NCI-H510A treated with DMSO at 0.1 percent for 48 hours (cell line): ENCODE measurements at places on chromosomes 1 and 21.

DNA sequence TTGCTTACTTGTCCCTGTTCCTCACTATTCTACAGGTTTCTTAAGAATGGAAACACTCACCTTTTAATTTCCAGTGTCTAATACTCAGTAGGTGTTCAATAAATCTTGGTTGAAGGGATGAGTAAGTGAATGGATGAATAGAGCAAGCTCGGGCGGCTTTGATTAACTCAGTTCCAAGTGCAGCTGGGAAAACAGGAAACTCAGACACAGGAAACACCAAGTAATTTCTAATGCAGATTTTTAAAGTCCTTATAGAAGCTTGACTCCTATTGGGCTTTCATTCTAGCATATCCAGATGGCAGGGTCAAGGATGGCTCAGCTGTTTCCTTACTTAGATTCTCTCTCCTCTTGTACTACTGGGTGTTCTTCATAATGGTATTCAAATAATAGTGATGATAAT is 14.0 kb downstream of the CAMK1G start:
- DNase-seq, result no peak

DNA sequence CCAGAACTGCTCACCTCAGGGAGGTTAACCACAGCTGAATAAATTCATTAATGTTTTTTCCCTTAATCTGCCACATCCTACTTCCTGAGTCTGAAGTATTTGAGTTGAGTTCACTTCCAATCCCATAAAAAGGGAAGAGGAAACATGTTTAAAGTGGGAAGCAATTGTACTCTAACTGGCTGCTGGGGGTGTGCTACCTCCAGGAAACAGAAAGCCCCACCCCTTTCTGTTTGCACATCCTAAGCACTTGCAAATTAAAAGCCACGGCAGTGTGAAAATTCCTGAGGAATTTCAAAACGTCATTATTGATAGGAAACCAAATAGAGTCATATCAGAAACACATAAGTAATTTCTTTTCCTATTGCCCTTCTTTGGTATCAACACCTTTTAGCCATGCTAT is 307.0 kb upstream of the NR5A2 start:
- no peak for DNase-seq

DNA sequence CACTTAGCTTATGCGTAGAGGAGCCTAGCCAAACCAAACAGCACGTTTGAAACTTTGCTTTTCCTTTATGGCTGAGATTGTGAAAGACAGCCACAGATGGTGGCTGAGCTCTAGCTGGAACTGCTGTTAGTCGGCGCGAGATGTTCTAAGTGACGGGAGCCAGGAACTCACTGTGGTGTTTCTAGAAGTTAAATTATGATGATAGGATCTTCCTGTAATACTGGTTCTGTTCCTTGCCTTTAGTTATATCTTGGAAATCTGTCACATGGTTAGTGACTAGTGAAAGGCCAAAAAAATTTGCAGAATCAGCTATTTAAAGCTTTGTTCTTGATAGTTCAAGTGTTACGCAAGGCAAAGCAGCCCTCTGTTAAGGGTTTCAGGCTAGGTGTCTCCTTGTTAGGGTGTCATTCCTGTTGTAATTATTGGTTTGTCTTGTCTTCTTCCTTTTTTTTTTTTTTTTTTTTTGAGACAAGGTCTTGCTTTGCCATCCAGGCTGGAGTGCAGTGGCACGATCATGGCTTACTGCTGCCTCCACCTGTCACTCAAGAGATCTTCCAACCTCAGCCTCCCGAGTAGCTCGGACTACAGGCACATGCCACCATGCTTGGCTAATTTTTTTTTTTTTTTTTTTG is 22.6 kb downstream of the AK4 start:
- DNase-seq, result no peak

DNA sequence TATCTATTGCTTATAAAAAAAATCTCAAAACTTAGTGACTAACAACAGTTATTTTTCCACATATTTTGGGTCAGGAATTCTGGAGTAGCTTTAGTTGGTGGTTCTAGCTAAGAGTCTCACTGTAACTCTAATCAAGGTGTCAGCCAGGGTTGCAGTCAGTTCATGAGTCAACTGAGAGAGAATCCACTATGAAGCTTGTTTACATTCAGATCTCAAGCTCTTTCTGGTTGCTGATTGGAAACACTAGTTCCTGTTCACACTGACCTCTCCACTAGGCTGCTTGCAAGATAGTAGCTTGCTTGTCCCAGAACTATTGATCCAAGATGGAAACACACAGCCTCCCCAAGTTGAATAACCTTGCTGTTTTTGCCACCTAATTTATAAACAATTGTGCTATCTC is 1192.1 kb upstream of the B3GALT2 start:
- DNase-seq, result no peak

- no peak for DNase-seq
Observed at GRCh38 chr21:30447056-30447455, 7.0 kb downstream of the KRTAP15-1 start.

GRCh38 chr1:55694310-55694801 is 479.2 kb upstream of the USP24 start:
- peak; percentile 64 for DNase-seq

DNA sequence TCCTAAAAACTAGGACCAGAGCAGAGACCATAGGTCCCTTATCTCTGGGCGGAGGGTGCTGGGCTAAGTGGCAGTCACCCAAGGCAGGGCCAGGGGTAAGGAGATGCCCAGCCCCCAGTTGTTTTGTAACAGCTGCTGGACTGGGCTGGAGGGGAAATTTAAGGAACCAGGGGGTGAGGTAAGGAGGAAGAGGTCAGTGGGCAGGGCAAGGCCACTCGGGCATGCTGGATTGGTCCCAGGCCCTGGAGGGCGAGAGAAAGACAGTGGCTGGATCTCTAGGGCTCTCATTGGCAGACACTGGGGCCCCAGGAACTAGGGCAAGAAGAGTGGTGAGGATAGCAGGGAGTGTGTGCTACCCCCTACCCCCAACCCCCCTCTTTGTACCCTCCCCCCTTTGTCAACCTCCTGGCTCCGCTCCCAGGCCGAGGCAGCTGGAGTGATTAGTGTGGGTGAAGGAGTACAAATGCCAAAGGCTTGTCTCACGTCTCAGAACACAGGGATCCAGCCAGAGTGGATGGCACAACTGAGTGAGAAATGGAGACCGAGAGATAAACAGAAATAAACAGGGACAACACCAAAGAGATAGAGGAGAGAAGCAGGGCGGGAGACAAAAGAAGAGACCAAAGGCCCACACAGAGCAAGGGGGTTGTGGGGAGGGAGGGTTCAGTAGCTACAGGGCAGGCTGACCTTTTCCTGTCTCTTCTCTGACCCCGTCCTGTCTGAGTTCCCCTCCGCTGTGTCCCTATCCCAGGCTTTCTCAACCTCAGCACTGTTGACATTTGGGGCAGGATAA is 20.5 kb upstream of the THRAP3 start:
- no peak for DNase-seq

DNA sequence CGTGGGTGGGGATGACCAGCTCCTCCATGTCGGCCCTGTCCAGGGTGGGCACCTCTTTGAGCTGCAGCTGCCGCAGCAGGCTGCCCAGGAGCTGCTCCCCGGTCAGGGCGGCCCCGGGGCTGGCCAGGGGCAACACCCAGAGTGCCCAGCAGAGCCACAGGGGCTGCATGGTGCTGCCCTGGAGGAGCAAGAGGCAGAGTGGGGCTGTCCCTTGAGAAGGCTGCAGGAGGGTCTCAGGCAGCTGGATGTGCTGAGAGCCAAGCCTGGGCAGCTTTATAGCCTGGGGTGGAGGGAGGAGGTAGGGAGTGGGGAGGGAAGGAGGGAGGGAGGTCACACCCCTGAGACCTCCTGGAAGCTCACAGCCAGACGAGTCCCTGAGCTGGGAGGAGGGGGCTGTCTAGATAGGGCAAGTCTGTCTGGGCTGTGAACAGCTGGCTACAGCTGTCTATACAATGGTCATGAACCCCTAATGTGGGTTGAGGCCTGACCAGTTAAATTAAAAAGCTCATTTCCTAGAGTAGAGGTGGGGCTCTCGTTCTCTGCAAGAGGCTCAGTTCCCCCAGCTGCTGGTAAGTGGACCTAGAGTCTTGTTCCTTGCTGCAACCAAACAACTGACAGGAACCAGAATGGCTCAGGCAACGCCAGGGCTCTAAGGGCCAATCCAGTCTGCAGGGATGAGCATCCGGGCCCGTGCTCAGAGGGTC is at the start of gene LEFTY1:
Gene LEFTY1 (minus strand): TSS at position 249 of the 704 bp plus-strand sequence. CDS start 80 bp downstream, at position 169.
- no peak for DNase-seq

GRCh38 chr1:12180315-12180714 is 13.5 kb downstream of the TNFRSF1B start:
- no peak for DNase-seq

DNA sequence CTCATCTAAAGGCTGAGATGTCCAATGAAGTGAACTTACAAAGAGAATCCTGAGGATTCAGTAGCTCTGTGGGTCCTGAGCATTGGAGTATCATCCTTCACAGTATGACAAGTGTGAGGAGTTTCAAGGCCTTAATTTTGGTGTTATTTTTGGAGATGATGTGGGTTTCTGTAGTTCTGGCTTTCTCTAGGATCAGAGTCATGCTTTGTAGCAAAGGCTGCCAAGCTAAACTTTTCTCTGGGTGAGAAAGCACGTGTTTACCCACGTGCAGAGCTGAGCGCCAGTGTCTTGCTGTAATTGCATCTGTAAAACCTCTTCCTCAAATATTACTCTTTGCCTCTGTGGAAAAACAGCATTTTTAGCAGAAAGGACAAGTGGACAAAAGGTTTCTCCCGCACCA is 387.8 kb upstream of the LYPLAL1 start:
- DNase-seq, result no peak

- DNase-seq, result no peak
Observed at GRCh38 chr21:41993744-41994143, 16.4 kb downstream of the ZBTB21 start.

DNA sequence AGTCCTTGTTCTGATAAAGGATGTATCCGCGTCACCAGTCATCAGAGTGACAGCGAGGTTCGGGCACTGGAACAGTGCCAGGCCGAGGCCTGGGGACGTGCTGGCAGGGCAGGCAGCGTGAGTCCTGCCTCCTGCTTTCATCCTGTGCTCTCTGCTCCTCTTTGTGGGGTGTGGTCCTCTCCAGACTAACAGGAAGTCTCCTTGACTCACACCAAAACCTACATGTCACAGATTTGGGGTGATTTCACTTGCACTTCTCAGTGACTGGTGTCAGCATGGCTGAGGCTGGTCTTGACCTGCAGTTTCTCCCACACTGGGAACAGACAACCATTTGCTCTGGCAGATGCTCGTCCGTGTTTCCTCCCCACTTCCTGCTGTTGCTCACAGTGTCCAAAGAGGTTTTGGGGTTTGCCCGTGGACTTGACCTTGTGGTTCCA is 8.8 kb upstream of the NLRP3 start:
- no peak for DNase-seq

DNA sequence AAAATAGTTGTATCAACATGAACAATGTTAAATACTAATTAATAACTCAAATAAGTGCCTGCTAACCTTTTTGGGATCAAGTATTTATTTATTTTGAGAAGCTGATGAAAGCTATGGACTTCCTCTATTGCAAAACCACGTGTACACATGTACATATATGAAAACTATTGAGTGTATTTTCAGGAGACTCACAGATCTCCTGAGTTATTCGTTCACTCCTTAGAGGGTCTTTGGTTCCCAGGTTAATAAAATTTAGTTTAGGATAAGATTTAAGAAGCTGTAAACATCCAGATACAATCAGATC is 130.5 kb downstream of the DISC1 start:
- DNase-seq, result no peak
